ENCODE measurements at places on chromosomes 6 and 20.

DNA sequence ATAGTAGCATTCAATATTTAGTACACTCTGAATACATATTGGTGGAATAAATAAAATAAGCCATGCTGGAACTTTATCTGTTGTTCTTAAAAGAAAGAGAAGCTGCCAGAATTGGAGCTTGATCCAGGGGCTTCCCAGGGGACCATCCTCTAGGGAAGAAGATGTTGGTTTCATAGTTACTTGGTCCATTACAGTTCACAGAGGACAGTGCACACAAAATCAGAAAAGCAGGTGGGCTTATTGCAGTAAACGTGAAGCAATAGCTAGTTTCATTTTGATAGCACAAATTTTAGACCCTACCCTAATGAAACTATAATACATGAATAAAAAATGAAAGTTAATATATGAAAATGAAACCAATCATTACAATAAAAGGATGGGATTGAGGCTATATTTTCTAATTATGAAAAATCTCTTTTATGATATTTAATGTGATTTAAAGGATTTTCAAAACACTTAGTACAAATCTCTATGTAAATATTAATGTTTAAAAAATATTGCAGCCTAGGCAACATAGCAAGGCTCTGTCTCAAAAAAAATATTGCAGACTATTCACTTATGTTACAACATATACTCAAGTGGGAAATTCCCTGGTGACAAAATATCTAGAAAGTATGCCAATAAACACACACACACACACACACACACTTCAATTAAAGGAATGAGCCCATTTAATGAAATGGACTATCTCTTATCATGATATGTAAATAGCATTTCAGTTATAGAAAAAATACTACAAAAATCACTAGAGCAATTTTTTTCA lies 227.0 kb upstream of the MARCKS start:
- DNase-seq = no peak

DNA sequence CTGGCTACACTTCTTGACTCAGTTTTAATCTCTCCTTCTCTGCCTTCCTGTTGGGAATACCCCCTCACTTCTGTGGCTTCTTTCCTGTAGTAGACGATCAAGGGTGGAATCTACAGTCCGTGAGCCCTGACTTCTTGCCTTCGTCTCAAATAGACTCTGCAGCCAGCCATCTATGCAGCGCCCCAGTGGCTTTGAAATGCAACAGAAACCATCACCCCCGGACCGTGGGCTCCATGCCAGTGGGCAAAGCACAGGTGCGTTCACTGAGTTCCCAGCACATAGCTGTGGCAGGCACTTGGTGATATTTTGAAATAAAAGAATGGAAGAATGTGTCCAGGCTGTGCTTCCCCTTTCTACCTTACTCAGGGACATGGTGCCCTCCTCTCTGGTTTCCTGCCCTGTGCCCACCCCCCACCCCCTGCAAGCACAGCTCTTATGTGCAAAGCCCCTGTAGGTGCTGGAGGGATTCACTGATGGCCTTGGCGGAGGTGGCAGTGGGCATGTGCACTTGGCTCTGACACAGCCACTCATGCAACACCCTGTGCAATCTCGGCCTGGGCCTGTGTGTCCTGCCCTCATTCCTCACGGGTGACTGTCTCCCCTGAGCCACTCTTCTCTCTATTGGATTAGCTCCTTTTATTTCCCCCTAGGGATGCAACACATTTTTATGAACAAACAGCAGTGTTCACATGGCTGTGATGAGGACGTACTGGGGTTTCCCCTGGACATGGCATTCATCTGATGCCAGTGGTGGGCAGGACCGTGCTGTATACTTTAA lies 5.5 kb upstream of the CDSN start:
- DNase-seq = no peak

DNA sequence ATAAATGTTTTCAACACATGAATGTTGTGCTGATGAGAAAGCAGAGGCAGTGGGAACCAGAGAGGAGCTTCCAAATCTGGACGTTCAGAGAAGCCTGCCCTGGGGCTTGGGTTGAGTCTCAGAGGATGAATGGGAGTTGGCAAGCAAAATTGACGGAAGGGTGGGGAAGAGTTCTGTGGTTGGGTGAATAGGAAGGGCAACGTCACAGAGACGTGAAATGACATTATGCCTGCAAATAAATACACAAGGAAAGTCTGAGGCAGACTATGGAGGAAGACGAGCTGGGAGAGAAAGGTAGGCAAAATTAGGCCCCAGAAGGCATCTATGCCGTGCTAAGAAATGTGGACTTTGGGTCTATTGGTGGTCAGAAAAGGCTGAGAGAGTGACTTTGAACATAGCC lies 25.2 kb upstream of the SGK1 start:
- DNase-seq = no peak

GRCh38 chr20:56420940-56421688 lies 9.1 kb downstream of the CASS4 start:
- DNase-seq = no peak

DNA sequence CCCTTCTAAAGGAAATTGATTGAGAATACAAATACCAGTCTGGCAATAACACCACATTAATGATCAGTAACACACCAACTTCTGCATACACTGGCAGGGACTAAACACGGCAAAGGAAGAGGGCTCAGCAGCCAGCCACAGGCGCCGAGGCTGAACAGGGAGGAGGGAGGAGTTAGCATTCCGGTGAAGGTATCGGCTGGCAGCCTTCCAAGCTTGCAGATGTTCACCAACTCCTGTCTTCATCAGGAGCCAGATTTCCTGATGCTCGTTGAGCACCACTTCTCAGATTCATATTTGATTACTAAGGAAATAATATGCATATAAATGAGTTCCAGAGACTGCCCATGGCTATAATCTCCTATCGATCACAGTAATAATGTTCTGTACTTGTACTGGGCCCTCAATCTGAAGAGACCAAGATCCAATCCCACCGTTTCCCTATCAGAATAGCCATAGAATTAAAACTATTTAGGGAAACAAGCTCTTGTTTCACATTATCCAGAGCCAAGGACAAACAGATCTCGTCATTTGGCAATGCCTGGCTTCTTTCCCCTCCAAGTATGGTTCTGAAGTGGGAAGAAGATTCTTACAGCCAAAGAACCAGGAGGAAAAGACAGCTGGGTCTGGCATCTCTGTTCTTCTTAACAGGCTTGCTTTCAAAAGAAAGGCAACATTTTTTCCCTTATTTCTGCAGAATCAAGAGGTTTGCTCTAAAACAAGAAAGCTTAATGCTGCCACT lies 42.2 kb downstream of the GFOD1 start:
- no peak for DNase-seq

DNA sequence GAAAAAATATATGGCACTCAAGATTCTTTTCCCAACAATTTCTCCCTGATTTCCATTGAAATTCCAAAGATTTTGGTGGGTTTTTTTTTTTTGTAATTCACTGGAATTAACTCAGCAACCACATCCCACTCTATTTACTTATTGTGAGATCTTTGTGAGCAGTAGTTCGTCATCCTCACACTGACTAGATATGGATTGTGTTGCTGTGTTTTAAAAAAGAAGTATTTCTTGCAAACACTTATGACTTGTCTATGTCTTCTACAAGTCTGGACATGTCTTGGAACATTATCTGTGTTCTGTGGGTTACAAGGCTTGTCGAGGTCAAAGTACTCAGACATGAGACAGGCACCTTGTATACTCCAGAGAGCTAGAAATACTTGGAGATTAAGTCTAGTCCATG lies 7.3 kb upstream of the TENT5A start:
- DNase-seq = no peak

GRCh38 chr6:25750906-25751305 lies 3.6 kb upstream of the SLC17A4 start:
- no peak for DNase-seq

GRCh38 chr6:4185846-4186245 lies 50.5 kb upstream of the ECI2 start:
- no peak for DNase-seq

GRCh38 chr6:158607411-158608170 lies 37.0 kb downstream of the DYNLT1 start:
- no peak for DNase-seq

GRCh38 chr6:7673063-7673536 lies 52.8 kb upstream of the BMP6 start:
- DNase-seq = no peak

DNA sequence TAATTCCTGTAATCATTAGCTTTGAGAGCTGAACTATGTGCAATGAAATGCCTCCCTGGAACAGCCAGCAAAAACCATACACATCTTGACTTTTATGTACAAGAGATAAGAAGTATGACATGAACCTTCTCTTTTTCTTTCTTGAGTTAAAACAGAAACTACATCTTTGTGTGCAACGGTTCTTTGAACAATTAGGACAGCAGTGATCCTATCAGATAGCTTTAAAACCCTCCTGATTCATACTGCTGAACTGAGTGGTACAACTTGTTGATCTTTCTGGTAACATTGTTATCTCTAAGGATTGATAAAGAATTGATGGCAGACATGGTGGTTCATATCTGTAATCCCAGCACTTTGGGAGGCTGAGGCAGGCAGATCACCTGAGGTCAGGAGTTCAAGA lies 43.4 kb downstream of the TRAF3IP2 start:
- DNase-seq = no peak

DNA sequence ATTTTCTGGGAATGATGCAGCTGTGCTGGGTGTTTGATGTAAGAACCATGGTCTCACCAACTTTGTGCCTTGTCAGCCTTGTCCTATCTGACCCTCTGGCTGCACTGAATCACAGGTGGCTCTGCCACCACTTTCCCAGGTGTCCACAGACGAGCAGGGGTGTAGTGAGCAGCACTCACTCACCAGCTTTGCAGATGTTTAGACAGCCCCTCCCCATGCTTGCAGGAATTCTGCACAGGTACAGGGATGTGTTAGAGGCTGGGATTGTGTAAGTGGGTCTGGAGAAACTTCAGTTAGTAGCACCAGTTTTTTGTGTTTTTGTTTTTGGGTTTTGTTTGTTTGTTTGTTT lies 88.2 kb upstream of the NAA20 start:
- no peak for DNase-seq

All from stimulated activated CD4-positive, alpha-beta T cell treated with anti-CD3 and anti-CD28 coated beads, Interleukin-15, amount 100 ng/mL, for 1 hour (primary cell).